ENCODE measurements at places on chromosomes 12 and 14. TPM values are rescaled to one million over a fixed set of nuclear protein-coding genes. Genes with fewer than 3 reads are reported as not detected.

Gene TTC9
- 6.6 TPM for total RNA-seq

Gene FAM181A
- total RNA-seq = not detected

Gene STRAP
- 147 TPM for total RNA-seq

Gene KRT4
- not detected for total RNA-seq

Gene KITLG
- total RNA-seq = not detected

Gene MDGA2
- not detected for total RNA-seq

Gene PYGL
- 0.17 TPM for total RNA-seq

Gene LPAR5
- total RNA-seq = 2.8 TPM

Gene MANSC1
- 1.4 TPM for total RNA-seq

Gene MYF5
- not detected for total RNA-seq

Data from activated T-helper 1 cell treated with anti-CD3 and anti-CD28 coated beads, Interleukin-12 subunit alpha, Interleukin-12 subunit beta, Interleukin-2, Interleukin-4 antibody, amounts not matched to agents 30 ng/mL and 10 ng/mL and 1 ng/mL, durations not matched to agents 14 hours and 24 hours and 36 hours (primary cell).